ENCODE measurements at places on chromosomes 1 and 21.

DNA sequence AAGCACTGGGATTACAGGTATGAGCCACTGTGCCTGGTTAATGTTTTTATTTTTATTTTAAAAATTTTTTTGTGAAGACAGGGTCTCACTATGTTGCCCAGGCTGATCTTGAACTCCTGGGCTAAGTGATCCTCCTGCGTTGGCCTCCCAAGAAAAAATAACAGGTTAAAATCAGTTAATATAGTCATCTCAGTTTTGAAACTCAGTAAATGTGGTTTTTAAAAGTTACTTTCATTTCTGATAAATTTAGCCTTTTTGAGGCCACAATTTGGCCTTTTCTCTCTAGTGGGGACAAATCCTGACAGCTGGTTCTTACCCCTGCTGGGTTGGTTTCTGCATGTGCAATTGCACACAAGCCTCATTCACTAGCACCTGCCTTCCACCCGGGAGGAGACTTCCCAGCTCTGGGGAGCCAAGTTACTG is 13.3 kb downstream of the PMF1 start:
- DNase-seq = no peak

- DNase-seq = no peak
These were observed 150.9 kb upstream of the ZRANB2 start for GRCh38 chr1:71231751-71232150.

GRCh38 chr1:172442404-172442803 is 1.5 kb downstream of the PIGC start:
- DNase-seq = no peak

- DNase-seq = no peak
These were observed 4.7 kb downstream of the SCAF4 start for GRCh38 chr21:31727181-31727580.

DNA sequence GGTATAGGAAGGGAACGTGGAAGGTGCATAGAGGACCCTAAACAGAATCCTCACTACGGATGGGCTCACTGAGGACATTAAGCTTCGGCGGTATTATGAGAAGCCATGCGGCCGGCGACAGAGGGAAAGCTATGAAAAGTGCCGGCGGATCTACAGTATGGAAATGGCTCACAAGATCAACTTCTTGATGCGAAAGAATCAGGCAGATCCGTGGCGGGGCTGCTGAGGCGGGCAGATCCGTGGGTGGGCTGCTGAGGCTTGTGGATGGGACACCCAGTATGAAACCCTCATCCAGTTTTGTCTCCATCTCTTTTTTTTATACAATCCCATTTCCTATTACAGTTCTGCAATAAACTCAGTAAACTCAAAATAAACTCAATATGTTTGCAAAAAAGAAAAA is 95.8 kb downstream of the CRB1 start:
- no peak for DNase-seq

DNA sequence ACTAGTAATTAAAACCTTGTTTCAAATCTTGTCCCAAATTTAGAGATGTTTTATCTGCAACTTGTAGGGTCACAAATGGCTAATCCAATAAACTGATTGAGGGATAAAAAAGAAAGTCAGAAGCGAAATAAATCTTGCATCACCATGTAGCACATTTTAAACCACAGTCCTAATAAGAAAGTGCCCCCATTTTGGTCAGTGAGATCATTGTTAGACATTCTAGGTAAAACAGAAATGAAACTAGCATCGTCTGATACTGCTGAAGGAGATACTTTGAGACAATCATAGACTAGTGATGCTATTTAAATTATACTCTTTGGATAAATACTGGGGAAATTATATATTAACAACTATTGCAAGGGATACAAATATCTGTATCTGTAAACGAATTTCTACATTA is 247.9 kb downstream of the AMY1C start:
- DNase-seq = no peak

DNA sequence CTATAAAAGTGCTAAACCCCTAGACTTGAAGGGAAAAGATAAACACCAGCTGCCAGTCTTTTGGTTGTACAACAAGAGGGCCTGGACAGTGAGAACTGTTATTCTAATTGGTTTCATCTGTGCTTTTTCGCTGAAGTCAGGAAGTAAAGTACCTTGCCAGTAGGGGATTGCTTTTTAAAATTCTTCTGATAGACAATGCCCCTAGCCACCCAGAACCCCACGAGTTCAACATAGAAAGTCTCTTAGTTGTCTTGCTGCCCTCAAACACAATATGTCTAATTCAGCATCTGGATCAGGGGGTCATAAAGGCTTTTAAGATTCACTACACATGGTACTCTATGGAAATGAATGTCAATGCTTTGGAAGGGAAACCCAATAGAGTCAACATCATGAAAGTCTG is 289.2 kb downstream of the TBX15 start:
- DNase-seq = no peak

GRCh38 chr21:37251294-37251634 is 15.9 kb downstream of the VPS26C start:
- DNase-seq = no peak

GRCh38 chr1:169316556-169316955 is 51.0 kb downstream of the NME7 start:
- no peak for DNase-seq

DNA sequence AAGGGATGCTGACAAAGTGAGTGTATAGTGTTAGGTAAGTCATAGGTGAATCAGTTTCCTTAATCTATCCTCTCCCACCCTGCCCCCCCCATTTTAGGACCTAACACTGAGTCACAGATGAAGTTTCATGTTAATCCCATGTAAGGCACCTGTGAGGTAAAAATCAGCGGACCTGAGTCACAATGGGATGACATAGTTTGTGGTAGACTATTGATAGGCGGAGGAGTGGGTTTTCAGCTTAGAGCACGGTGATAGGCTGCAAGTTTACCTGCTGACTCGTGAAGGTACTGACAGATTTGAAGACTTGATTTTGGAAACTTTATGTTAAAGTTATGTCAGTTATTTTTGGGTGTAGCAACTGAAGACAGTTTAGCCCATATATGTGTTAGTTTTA is 1.7 kb downstream of the TOR1AIP1 start:
- peak; percentile 87 for DNase-seq

DNA sequence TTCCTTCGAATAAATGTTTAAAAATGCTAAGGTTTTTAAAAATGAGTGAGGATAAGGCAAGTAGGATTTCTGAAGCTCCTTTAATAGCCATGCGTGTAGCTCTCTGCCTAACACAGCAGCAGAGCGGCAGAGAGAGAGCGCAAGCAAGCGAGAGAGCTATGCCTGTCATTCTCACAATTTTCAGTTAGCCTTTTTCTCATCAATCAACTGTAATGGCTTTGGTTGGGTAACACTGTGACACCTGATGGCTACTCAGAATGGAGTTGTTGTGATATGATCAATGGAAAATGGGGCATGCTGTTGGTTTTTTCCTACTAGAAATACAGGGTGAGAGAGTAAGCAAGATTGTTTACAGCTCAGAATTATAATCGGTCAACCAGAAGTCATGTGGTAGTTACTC is 198.4 kb downstream of the RPS6KC1 start:
- DNase-seq = no peak

DNA sequence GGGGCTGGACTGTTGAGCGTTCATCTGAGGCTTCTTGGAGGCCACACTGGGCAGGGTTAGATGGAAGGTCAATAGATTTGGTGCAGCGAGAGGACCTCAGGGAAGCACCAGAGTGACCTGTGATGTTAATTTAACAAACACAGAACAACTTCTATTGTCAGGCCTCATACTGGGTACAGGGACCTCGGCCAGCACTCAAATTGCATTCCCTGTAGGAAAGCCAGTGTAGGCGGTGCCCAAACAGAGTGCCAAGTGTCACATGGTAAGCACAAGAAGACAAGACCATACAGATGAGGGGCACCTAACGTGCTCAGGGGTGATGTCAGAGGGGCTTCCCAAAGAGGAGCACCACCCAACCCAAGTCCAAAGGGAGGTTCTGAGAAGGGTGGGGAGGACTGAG is 1.3 kb downstream of the TMEM269 start:
- no peak for DNase-seq

GRCh38 chr21:25552856-25553255 is 54.4 kb downstream of the MRPL39 start:
- no peak for DNase-seq

DNA sequence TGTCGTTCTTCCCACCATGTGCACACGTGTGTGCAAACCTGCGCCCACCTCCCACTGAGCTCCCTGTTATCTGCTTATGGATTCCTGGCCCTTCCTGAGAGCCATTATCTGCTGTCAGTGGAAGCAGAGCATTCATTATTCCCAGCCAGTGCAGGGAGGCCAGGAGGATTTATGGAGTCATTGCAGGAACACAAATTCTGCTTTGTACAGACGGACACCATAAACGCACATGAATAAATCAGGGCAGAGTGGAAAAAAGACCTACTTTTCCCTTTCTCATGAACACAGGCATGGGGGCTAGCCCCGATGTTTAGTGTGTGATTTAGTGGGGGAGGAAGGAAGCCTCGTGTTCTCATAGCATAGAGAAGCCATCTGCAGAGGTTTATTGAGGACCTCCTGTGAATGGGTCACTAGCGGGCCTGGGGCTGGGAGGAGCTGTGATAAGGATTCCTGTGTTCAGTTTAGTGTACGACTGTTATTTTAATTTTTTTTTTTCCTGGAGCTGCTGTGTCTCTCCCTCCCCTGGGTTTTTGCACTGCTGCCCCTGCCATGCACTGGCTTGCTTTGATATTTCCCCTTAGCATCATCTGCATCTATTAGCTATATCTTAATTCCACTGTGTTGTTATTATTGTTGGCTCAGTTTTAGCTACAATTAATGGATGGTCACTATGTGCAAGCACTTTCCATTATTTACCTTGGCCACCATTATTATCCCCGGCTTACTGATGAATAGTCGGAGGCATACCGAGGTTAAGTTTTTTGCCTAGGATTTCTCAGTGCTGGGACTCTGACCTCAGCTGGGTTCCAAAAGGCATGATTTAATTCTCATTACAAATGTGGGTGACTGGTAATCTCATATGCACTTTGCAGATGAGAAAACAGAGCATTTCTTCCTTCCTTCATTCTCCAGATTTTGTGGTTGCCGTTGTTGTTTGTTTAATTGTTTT is 33.0 kb downstream of the HUNK start:
- no peak for DNase-seq

GRCh38 chr1:245397771-245398170 is 243.0 kb downstream of the KIF26B start:
- no peak for DNase-seq

DNA sequence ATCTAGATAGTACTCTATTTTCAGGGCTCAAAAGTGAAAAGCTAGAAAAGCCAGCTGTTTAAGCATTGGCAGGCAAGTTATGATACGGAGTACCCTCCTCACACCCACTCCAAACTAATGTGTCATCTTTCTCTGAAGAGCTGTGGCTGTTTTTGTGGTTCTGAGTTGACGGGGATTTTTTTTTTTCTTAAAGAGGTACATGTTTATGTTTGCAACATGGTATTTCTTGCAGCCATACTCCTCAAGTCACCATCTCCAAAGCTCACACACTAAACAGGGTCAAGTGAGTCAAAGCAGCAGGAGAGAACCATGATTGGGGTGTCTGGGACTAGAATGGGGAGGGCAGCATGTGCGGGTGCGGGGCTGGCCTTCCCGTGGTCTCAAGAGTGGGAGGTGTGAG is 347.2 kb downstream of the DISC1 start:
- peak; percentile 2 for DNase-seq

- DNase-seq = no peak
These were observed 27.6 kb upstream of the POGK start for GRCh38 chr1:166811691-166812090.

DNA sequence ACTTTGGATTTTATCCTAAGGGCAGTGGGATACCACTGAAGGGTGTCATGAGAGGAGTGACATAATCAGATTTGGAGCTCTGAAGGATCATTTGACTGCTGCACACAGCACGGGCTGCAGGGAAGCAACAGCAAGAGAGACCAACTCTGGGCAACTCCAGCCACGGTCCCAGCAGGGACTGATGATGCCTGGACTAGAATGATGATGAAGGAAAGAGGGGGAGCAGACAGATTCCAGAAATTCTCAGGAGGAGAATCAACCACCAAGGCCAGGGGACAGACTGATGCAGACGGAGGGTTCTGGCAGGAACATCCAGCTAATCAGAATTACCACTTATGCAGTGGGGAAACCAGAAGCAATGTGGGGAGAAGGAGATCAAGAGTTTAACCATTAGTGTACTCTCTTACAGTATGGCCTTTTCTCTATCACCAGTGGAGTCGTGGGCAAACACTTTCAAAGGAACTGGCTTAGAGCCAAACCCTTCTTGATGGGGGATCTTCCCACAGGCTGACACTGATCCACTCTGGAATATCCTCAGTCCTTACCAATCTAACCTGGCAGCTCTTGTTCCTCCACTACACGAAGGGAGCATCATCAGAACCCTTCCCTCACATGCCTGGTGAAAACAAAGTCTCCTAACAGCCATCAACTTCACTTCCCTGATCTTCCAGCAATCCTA is 3.3 kb downstream of the URB1 start:
- no peak for DNase-seq

GRCh38 chr1:51215169-51215568 is 20.9 kb upstream of the RNF11 start:
- DNase-seq = no peak

- no peak for DNase-seq
These were observed 139.8 kb upstream of the ST6GALNAC5 start for GRCh38 chr1:76727520-76727919.

GRCh38 chr1:119358636-119359035 is 9.9 kb upstream of the HAO2 start:
- no peak for DNase-seq

GRCh38 chr1:151995774-151996173 is 2.1 kb upstream of the S100A10 start:
- DNase-seq = peak; percentile 61

DNA sequence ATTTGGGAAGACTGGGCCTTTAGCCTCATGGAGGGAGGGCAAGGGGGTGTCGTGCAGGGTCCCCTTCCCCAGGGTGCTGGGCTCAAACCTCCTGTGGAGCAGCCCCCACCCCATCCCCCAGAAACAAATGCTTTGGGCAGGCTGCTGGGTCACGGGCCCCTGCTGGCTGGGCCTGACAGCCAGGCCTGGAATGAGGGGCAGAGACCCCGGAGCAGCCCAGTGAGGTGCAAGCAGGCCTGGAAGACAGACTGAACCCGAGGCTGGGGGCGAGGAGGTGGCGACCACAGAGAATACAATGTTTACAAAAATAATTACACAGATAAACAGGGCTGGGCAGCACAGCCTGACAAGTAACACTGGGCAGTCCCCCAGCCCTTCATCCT is 5.3 kb downstream of the CCDC24 start:
- no peak for DNase-seq

DNA sequence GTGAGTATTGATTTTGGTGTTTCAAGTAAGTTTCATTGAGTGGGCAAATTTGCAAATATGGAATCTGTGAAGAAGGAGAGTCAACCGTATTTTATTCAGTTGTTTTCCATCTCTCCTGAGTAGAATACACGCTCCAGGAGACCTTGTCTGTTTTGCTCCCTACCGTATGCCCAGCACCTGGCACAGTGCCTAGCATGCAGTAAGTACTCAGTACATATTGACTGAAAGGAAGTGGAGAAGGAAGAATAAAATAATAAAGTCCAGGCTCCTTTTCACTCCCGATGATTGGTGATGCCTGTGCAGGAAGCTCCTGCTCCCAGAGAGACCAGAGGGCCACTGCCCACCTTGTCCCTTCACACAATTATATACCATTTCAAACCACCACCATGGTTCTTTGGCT is 59.4 kb upstream of the NEK2 start:
- no peak for DNase-seq

Data from CD4-positive, alpha-beta T cell treated with Interleukin-4 for 4 hours (primary cell).